HFFc6 (cell line): ENCODE measurements at places on chromosomes 2 and 18. TPM values are rescaled to one million over a fixed set of nuclear protein-coding genes. Genes with fewer than 3 reads are reported as not detected.

DNA sequence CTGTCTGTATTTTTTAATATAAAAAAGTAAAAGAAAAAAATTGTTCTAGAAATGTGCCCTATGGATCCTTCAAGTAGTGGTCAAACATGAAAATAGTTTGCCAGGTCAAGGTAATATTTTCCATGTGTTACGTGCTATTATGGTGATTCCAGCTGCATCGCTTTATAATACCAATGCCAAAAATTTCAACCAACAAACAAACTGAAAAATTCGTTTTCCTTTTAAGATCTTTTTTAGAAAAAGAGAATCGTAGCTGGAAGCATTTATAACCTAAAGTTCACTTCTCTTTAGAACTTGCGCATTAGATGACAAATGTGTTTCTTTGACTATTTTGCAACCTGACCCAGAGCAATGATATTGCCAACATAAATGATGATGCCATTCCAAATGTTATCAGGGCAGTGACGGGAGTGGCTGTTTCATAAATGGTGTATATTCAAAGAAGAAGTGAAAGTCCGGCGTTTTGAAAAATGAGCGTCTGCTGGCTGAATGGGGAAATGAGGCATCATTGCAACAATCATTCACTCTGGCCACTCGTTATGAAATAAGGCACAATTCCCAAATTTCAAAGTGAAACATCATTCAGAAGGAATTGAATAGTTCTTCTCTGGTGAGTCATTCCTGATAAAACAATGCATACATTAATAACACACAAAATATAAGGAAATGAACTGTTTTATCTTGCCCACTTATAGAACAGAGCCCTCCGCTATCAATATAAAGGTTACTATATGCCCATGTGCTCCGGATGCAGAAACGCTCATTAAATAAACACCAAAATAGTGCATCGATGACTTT is 297.4 kb downstream of the TGIF1 start:
- DNase-seq = no peak

The AQP12A gene
- total RNA-seq = not detected in 3 replicates

- no peak for DNase-seq
These were observed 290.8 kb downstream of the PRKCE start for GRCh38 chr2:45942237-45942738.

The FAM124B gene
- not detected in 3 replicates for total RNA-seq

- DNase-seq = no peak
These were observed 75.6 kb downstream of the ICOS start for GRCh38 chr2:204012072-204012653.

The LYG1 gene
- total RNA-seq = 0.39 to 0.41 TPM in 2 of 3 replicates, not detected in the other

The FAHD2A gene
- 25.8 and 26.1 TPM in 2 replicates for total RNA-seq

GRCh38 chr2:32135409-32135808 is 30.3 kb upstream of the SLC30A6 start:
- peak; percentile 82 for DNase-seq

DNA sequence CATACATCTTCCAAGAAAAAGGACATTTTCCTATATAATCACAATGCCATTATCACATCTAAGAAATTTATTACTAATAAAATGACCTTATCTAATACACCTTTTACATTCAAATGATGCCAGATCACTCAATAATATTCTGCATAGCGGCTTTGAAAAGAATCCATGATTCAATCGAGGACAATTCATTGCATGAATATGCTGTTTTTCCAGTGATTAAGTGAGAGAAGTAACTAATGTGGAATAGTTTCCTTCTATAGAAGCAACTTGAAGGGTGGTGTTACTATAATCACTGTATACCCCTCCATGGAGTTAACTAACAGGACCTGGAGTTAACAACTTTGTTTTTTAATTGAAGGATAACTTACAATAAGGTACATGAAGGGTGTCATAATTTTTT is 9.1 kb downstream of the PLEK start:
- no peak for DNase-seq

The GPR45 gene
- total RNA-seq = not detected in 2 replicates

DNA sequence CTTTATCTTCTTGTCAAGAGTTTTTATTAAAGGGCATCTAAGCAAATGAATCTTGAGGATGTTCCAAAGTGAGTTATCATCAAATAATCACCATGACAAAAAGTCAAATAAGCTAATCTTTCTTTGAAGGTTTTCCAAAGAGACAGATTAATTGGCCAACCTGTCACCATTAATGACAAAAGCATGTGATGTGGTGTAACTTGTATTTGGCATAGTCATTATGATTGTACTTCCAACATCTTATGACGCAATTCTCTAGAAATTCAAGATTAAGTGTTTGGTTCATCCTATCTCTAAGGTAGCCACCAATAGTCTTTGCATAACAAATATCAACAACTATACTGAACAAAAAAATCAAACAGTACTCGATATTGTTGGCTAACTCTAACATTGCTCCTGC is 28.6 kb downstream of the RBMS1 start:
- DNase-seq = no peak

The BMP10 gene
- not detected in 3 replicates for total RNA-seq

The ANO7 gene
- total RNA-seq = 0.62 to 1.4 TPM (median 1.3 TPM) in 3 replicates

- DNase-seq = no peak
These were observed 206.7 kb downstream of the HDAC4 start for GRCh38 chr2:239193925-239194677.

The GAREM1 gene
- total RNA-seq = 0.05 to 0.18 TPM (median 0.07 TPM) in 3 replicates

- DNase-seq = peak; percentile 98
These were observed 455 bp upstream of the DLX1 start for GRCh38 chr2:172084645-172085459.

The TANC1 gene
- total RNA-seq = 22.7 to 25.9 TPM (median 23.1 TPM) in 3 replicates

DNA sequence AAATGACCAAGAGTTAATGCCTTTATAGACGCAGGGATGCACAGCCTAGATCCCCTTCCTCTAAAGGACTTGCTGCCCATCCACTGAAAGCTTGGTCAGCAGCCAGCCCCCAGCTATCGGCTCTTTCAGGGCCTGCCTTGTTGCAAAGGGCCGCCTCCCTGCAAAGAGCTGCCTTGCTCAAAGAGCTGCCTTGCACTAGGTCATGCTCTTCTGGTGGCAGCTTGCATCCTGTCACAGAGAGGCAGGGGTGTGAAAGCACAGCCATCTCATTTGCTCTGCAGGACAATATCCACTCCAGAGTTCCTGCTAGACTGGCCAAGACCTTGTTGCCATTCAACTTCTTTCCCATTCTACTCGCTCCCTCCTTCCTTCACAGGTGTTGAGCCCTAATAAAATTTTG is 137.1 kb downstream of the MCFD2 start:
- no peak for DNase-seq

DNA sequence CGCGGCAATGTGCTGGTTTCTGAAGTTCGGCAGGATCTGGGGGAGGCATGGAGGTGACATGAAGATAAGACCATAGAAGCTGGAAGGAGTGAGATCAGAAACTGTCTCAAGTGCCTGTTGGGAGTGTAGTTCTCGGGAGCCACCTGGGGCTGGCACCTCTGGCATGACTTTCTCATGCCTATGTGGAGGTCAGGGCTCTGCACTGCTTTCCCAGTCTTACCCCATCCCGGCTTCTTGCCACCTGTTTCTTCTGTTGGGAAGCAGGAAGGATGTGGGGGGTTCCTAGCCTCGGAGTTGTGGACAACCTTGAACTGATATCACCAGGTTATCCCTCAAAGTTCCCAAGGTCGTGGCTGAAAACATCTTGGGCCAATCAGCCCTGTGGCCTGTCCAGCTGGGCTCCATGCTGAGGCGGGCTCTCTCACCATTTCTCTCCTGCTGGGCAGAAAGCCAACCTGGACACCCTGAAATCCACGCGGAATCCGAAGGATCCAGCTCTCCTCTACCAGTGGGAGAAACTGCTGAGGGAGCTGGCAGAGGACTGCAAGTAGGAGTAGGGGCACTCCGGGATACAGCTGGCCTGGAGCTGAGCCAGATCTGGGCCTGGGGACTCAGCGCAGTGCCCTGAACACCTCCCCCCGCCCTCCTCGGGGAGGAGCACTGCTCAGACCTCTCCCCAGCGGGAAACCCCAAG is 42.5 kb downstream of the FER1L5 start:
- DNase-seq = no peak

- DNase-seq = no peak
These were observed 28.3 kb upstream of the ICOS start for GRCh38 chr2:203908066-203908796.

The IL1R2 gene
- 0.25 TPM in 1 of 3 replicates, not detected in the others for total RNA-seq

The ACVR1C gene
- 0.05 TPM in 1 of 3 replicates, not detected in the others for total RNA-seq

The LHCGR gene
- not detected in 2 replicates for total RNA-seq

The PRKAG3 gene
- total RNA-seq = not detected in 3 replicates

The RNF152 gene
- total RNA-seq = 49.9 to 70.7 TPM (median 60.3 TPM) in 3 replicates

DNA sequence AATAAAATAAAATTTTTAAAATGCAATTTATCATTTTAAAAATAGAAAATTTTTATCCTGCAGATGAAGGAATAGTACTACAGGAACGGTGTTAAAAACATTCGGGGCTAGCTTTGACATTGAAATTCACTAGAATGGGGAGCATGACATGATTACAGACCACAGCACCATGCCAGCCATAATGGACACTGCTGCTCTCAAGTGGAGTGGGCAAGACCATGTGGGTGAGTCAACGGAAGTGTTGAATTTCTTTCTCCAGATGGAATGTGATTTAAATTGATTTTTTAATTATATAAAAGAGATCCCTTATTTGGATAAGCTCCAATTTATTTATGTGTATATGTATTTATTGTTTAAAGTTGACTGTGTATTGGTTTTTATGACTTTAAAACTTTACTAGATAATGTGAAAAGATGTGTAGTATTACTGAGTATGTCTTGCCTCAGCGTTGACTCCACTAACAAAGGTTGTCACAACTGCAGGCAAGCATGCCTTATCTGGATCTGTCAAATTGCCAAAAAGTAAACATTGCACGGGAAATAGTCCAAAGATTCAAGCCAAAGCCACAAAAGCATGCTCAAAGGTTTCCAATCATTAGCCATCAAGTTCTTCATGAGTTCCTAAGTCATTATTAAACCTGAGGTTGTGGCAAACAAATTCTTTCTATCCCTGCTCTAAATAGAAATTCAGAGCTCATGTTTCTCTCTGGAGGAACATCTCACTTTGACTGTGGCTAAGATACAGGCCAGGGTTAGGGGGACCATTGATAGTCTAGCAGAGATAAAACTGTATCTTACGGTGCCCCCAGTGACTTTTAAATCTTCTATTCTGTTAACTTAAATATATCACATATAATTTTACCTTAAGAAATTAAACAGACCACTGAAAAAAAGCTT is 536.9 kb downstream of the TMX3 start:
- peak; percentile 99 for DNase-seq

The GLB1L gene
- 5.1 to 5.4 TPM (median 5.4 TPM) in 3 replicates for total RNA-seq

GRCh38 chr18:45169610-45170009 is 445.7 kb upstream of the SLC14A2 start:
- peak; percentile 90 for DNase-seq

The RAB6C gene
- not detected in 3 replicates for total RNA-seq

DNA sequence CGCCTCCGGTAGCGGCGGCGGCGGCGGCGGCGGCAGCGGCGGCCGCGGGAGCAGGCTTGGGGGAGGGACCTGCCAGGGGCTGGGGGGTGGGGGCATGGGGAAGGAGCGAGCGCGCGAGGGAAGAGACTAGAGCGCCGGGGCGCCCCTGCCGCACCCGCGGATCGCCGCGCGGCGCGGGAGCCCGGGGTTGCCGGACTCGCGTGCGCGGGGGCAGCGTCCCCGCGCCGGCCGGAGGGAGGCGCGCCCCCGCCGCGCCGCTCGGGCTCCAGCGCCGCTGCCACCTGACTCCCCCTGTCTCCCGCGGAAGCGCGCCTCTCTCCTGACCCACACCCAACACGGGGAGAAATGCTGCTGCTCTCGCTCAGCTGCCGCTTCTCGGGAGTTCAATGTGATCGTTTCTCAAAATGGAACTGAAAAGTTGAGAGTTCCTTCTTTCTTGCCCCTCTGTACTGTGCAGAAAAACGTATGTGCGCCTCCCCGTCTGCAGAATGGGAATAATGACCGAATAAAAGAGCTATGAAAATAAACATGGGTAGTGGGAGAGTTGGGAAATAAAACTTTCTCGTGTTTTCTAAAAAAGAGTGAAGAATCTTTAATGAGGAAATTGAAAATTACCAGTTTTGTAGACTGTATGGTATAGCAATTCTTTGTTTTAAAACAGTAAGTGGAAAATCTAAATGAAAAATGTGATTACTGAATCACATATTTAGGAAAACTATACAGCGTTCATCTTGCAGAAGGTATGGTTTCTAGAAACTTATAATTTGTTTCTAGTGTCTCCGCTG is 455 bp upstream of the TLK1 start:
- DNase-seq = peak; percentile 47

DNA sequence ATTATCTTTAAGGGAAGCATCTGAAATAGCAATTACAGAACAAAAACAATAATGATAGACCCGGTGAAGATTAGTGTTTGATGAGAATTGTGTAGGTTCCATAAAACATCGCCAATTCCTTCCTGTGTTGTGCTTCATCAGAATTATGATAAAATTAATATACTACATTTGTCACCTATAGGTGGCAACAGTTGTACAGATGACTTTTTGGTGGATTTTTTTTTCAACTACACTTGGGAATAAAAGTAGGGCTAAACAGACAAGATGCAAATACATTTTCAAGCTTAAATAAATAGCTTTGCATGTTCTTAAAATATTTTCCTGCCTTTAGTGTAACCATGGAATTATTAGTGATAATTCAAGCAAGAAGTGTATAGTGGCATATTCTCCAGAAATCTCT is 7.0 kb upstream of the LYPD1 start:
- DNase-seq = no peak

DNA sequence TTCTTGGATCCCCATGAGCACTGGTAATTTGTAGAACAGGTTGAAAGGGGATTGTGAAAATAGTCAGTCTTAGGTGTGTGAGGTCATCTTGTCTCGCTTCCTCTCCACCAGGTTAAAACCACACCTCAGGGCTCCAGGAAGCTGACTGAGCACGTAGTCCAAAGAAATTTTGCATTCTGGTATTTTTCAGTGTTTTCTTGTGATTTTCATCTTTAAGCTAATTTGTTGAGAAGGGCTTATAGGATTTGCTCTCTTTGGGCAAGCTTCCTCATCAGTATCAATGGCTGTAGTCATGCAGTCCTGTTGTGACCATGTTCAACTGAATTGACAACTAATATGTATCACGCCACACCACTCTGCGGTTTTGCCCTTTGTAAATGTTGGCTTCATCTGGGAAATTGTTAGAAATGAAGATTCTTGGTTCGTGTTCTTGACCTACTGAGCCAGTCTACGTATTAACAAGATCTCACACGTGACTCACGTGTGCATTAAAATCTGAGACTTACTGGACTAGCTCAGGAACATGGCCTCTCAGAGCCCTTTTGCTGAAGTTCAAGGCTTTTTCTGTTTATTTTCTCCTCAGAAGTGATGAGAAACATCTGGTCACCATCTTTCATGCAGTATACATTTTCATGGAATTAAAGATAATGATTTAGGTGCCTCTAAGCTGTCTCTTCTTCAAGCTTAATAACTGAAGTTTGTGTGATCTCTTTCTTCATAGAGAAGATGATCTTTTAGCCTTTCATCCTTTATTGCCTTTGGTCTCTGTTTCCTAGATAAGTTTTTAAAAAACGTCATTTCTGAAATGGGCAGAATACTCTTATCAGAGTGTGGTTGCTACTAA is 32.8 kb downstream of the FMNL2 start:
- DNase-seq = no peak

The NGEF gene
- total RNA-seq = not detected in 3 replicates

- no peak for DNase-seq
These were observed 21.6 kb upstream of the C2orf42 start for GRCh38 chr2:70212298-70212932.
